Inflammatory macrophage treated with lipopolysaccharide for 1 hour (primary cell): ENCODE measurements at places on chromosomes 1 and 21.

DNA sequence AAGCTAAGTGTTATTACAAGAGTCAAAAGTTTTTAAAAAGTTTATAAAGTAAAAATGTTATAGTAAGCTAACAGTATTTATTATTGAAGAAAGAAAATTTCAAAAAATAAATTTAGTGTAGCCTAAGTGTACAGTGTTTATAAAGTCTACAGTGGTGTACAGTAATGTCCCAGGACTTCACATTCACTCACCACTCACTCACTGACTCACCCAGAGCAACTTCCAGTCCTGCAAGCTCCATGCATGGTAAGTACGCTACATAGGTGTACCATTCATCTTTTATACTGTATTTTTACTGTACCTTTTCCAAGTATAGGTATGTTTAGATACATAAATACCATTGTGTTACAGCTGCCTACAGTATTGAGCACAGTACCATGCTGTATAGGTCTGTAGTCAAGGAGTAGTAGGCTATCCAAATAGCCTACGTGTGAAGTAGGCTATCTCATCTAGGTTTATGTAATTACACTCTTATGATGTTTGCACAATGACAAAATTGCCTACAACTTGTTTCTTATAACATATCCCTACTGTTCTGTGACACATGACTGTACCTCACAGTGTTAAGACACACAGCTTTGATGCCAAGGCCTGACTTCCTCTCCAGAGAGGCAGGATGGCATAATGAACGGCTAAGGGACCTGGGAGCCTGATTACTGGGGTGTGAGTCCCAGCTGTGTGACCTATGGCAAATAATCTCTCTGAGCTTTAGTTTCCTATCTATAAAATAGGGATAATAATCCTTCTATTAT, 12.7 kb downstream of the DHCR24 start:
- DNase-seq, result peak; percentile 75

- no peak for DNase-seq
These were observed 59.8 kb upstream of the PLA2G4A start for GRCh38 chr1:186768906-186769305.

DNA sequence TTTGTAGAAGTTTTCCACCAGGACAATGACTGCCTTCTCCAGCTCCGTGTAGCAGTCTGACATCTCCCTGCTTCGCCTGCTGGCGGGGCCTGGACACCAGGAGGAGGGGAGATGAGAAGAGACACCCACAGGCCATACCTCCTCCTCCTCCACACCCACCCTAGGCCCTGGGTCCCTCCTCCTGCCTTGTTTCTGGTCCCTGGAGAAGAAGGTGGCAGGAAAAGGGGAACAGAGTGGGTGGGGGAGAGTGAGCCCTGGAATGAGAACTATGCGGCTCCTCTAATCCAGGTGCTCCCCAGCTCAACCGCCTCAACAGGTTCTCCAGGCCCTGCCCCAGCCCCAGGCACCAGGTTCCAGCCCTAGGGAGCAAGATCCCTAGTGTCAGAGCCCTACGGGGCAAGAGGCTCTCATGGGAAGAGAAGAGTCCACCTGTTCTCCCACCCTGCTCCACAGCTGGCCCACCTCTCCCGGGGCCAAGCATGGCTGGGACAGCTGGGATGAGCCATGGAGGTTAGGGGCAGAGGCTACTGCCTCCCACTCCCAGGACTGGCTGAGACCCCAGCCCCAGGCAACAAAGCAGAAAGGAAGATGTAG, 4.8 kb downstream of the S100A16 start:
- no peak for DNase-seq

DNA sequence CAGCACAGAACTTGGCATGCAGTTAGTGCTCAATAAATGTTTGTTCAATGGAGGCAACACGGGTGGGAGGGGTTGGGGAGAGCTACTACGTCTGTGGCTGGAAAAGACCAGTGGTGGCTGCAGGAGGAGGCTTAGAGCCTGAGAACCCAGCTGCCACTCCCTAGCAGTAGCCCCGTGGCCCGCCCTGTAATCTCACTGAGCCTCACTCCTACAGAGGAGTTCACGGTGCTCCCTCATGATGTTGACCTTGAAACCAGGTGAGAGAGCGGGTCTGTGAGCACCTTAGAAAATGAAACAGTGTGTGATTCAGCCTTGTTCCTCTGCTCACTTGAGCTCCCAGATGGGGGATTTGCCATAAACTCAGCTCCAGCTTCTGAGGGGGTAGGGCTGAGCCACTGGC, 299.6 kb downstream of the NPHP4 start:
- no peak for DNase-seq

- no peak for DNase-seq
These were observed 44.7 kb upstream of the POFUT2 start for GRCh38 chr21:45332415-45332814.

DNA sequence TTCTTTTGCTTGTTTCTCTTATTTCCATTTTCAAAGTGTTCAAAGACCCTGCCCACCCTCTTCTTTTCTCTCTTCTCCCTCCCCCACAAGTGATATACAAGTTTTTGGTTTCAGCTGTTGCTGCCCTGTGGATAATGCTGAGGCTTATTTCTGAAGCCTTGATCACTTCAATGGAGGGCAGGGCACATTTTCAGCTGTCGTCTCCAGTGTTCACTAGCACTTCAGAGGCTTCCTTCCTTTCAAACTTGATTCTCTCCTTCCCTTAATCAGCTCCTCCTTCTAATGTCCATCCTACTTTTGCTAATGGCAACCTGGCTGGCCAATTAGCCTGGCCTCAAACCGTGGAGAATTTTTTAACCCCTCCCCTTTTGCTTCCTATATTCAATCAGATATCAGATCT, 435.7 kb upstream of the RUNX1 start:
- no peak for DNase-seq

- no peak for DNase-seq
These were observed 62.6 kb upstream of the CYYR1 start for GRCh38 chr21:26635681-26636080.

DNA sequence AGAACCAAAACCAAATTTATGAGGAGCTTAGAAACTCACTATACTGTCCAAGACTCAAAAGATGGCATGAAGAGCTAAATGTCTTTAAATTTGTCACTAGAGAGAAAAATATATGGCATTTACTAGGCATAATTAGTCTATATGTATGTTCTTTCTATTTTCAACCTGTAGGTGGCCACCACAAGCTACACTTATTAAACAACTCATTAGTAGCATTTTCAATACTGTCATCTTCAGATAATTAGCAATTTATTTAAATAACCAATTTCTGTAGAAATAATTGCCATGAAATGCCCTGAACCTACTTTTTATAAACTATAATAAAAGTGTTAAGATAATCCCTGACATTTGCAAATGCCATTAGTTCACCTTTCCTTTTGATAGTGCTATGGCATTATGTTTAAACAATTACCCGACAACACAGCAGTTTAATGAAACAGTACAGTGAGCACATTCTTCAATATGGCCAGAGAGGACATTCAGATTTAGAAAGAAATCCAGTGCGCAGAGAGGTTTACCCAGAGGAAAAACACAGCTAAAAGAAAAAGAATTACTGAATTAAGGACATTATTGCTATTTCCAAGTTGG, 522.5 kb downstream of the PTBP2 start:
- peak; percentile 15 for DNase-seq

GRCh38 chr1:166470014-166470413, 303.2 kb upstream of the FAM78B start:
- no peak for DNase-seq

GRCh38 chr1:56585985-56586384, 6.6 kb upstream of the PLPP3 start:
- no peak for DNase-seq

DNA sequence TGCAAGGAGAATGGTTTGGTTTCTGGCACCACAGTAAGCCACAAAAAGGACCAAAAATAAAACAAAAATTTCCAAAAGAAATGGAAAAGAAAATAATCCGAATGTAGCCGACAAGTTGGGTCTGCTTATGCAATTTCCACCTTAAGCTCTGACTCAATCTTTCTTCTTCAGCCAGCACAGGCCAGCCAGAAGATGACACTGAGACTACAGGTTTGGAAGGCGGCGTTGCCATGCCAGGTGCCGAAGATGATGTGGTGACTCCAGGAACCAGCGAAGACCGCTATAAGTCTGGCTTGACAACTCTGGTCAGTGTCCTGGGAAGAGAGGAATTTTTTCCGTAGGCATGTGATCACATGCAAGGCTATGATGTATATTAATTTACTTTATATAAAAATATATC, 23.4 kb downstream of the PDPN start:
- DNase-seq, result no peak

DNA sequence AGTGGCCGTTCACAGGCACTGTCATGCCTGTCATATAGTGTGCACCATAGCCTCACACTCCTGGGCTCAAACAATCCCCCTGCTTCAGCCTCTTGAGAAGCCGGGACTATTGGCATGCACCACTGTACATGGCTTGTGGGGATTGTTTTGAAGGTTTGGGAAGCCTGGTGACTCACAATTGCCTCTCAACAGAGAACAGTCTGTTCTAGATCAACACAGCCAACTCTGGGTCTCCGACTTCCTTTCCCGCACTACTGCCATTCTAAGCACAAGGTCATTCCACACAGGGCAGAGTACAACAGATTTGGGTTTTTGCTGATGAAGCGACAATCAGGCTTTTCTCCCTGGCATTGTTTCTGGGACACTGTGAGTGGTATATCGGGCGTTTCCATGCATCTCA, 15.5 kb upstream of the AHCTF1 start:
- DNase-seq, result no peak

- no peak for DNase-seq
These were observed 268.4 kb upstream of the DUSP10 start for GRCh38 chr1:222010306-222010705.

- no peak for DNase-seq
These were observed 5.0 kb downstream of the OR10J1 start for GRCh38 chr1:159444511-159444910.

DNA sequence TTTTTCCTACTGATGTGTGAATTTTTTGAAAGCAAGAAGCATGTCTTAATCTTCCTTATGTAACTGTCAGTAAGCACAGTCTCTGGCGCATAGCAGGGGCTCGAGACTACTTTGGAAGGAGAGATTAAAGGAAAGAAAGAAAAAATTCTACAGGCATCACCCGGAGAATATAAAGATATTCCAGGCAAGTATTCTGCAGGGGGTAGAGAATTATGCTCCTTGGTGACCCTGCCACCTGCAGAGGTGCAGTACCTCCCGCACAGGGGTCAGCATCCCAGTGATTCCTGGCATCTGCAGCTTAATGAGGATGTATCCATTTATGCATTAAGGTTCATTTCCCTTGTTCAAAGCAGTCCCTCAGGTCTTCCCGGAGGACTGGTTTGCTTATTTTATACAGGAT, 87.6 kb upstream of the WLS start:
- DNase-seq, result no peak

DNA sequence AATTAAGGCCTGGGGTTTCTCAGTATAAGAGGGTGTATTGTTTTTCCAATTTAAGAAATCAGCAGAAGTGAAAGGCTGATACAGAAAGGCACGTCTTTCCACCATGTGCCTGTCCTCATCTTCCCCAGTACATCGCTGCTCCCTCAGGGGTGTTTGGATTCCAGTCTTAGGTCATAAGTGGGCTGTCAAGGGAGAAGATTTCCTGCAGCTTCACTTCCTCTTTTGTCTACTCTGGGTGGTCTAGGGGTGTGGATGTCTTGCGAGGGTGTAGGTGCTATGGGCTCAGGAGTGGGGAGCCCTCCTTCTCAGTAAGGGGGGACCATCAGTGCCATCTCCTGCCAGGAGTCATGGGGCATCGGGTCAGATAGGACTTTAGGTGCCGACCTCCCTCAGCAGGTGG, 999.8 kb upstream of the NCAM2 start:
- no peak for DNase-seq

GRCh38 chr1:54244655-54245054, 44.7 kb downstream of the MRPL37 start:
- DNase-seq, result no peak
